ENCODE measurements at places on chromosomes 7 and 10. TPM values are rescaled to one million over a fixed set of nuclear protein-coding genes. Genes with fewer than 3 reads are reported as not detected.

DNA sequence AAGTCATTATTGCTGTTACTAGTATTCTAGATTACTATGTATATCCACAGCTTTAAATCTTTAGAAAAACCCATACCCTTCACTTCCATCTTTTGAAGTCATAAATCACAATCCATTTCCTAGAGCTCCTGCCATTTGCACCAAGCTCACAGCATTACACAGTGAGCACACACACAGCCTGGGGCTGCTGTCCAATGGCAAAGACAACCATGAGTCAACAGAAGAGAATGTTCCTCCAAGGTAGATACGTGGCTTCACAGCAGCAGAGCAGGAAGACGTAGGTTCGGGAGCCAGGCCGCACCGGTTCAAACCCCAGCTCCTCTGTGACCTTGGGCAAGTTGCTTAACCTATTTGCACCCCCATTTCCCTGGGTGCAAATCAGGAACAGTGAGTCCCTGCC is 234.6 kb downstream of the DIP2C start:
- H3K36me3 ChIP-seq, result no peaks in the 10 kb centered on the region
- no peak overlapping the region for H3K27ac ChIP-seq
- H3K4me1 ChIP-seq, result no peaks in the 10 kb centered on the region
- no peak overlapping the region for H3K4me3 ChIP-seq
- peak; percentile 53 for DNase-seq
- peaks cover 53% of the 10 kb centered on the region for H3K27me3 ChIP-seq

DNA sequence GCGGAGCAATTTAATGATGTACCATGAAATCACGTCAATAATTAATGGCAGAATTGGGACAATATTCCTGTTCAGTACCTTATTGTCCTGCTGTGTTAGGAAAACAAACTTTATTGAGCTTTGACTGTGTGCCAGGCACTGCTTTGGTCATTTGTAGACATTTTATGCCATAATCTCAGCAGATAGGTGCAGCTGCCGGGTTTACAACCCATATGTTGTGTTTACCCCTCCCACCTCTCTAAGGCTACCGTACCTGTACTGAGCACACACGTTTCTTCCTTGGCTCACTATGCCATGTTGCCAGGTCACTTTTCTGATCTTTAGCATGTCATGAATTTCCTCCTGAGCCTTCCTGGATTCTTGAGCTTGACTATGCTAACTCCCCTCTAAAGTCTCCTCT is 422.2 kb downstream of the PHTF2 start:
- H3K36me3 ChIP-seq, result no peaks in the 10 kb centered on the region
- DNase-seq, result no peak
- no peak overlapping the region for H3K27ac ChIP-seq
- no peaks in the 10 kb centered on the region for H3K4me1 ChIP-seq

The CDC123 gene
- 86.0 TPM for total RNA-seq

GRCh38 chr7:75836798-75837197 is 23.2 kb upstream of the CCL24 start:
- no peak overlapping the region for H3K4me3 ChIP-seq
- H3K27me3 ChIP-seq, result no peaks in the 10 kb centered on the region
- H3K4me1 ChIP-seq, result peaks cover under 1% of the 10 kb centered on the region
- no peaks in the 10 kb centered on the region for H3K36me3 ChIP-seq
- no peak for DNase-seq
- no peak overlapping the region for H3K27ac ChIP-seq

GRCh38 chr7:47991270-47991669 is 11.9 kb upstream of the HUS1 start:
- no peak for DNase-seq
- peaks cover 9% of the 10 kb centered on the region for H3K4me1 ChIP-seq
- H3K4me3 ChIP-seq, result peak overlapping the region; percentile 61
- no peaks in the 10 kb centered on the region for H3K36me3 ChIP-seq
- no peaks in the 10 kb centered on the region for H3K27me3 ChIP-seq

The FOXI2 gene
- not detected for total RNA-seq

GRCh38 chr10:112535531-112535951 is 88.5 kb downstream of the VTI1A start:
- H3K4me3 ChIP-seq, result no peak overlapping the region
- H3K27me3 ChIP-seq, result no peaks in the 10 kb centered on the region
- H3K27ac ChIP-seq, result no peak overlapping the region
- H3K36me3 ChIP-seq, result no peaks in the 10 kb centered on the region

The LRRD1 gene
- not detected for total RNA-seq

DNA sequence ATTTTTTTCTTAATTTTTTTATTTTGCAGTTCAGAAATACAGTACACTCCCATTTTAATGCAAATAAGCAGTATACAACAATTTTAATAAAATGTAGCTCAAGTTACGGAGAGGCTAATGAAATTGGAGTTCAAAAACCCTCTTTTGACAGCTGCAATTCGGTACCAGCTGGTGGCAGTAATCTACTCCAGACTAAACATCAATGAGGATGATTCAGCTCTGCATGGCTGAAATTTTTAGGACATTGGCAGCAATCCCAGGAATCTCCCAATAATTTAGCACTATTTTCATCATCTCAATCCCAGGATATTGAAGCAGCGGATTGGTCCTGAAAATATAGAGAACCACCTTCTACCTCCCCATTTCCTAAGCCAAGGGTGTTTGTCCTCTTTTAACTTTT is 278.8 kb downstream of the CACNA2D1 start:
- DNase-seq, result no peak
- H3K4me3 ChIP-seq, result no peak overlapping the region
- no peak overlapping the region for H3K27ac ChIP-seq
- H3K4me1 ChIP-seq, result no peaks in the 10 kb centered on the region

The TMEM178B gene
- total RNA-seq, result not detected

GRCh38 chr10:48445932-48446331 is 139.5 kb downstream of the MAPK8 start:
- H3K27me3 ChIP-seq, result no peaks in the 10 kb centered on the region
- no peak overlapping the region for H3K27ac ChIP-seq

DNA sequence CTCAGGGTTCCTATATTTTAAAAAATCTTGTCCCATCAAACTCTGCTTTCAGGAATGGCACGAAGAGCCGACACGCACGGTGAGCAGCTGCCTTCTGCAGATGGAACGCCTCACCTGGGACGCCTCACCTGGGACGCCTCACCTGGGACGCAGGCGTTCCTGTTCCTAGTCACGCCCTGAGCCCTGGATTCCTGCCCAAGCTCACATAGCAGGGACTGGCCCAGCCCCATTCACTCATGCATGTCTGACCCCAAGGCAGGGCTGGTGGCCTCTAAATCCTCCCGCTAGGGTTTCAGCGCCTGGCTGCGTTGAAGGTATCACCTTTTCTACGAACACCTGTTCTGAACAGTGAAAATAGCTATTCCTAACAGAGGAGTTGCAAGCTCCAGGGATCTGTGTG is 49.8 kb downstream of the CARD11 start:
- H3K27me3 ChIP-seq, result no peaks in the 10 kb centered on the region
- no peaks in the 10 kb centered on the region for H3K4me1 ChIP-seq
- no peaks in the 10 kb centered on the region for H3K36me3 ChIP-seq
- H3K27ac ChIP-seq, result no peak overlapping the region

The GARS1 gene
- 274 TPM for total RNA-seq

DNA sequence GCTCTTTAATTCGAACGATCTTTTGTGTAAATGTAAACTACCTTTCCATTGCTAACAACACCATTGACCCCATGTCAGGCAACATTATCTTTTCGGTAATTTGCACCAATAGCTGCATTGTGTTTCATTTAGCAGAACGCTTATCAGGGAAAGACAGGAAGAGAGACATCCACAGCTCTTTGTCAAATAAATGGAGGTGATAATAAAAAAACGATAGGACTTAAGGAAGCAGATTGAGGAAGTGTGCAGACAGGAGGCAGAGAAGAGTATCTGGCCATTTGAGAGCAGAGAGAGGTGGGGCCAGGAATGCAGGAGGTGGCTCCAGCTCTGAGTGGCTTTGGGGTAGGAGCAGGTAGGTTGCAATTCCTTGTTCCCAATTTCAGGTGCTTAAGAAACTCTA is 37.5 kb upstream of the ADARB2 start:
- no peak for DNase-seq
- H3K36me3 ChIP-seq, result no peaks in the 10 kb centered on the region
- no peak overlapping the region for H3K4me3 ChIP-seq
- peaks cover 29% of the 10 kb centered on the region for H3K27me3 ChIP-seq

The SERPINE1 gene
- total RNA-seq, result 45.8 TPM

GRCh38 chr7:149317986-149318672 is 56.1 kb downstream of the ZNF783 start:
- no peak overlapping the region for H3K27ac ChIP-seq
- H3K27me3 ChIP-seq, result no peaks in the 10 kb centered on the region
- DNase-seq, result no peak
- H3K4me3 ChIP-seq, result no peak overlapping the region

- no peaks in the 10 kb centered on the region for H3K27me3 ChIP-seq
- no peak for DNase-seq
- H3K4me3 ChIP-seq, result no peak overlapping the region
- peaks cover 15% of the 10 kb centered on the region for H3K4me1 ChIP-seq
- H3K36me3 ChIP-seq, result 0 out of 2 replicates have a peak, but pooled peaks cover 8% of the 10 kb centered on the region
Observed at GRCh38 chr10:63137306-63137705, 4.2 kb downstream of the NRBF2 start.

The MAT1A gene
- total RNA-seq, result not detected

DNA sequence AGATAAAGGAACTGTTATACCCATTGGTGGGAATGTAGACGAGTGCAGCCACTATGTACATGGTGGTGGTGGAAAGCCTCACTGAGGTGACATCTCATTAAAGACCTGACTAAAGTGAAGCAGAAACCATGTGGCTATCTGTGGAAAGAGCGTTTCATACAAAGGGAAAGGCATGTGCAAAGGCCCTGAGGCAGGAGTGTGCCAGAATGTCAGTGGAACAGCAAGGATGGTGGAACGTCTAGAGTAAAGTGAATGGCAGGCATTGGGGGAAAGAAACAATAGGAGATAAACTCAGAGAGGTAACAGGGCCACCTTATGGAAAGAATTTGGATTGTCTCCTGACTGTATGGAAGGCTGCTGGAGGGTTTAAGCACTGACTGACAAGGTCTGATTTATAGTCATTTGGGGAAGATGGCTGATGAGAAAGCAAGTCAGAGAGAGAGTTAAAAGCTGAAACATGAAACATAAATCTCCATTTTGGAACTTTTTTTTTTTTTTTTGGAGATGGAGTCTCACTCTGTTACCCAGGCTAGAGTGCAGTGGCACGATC is 245.7 kb downstream of the STK31 start:
- peak overlapping the region; percentile 44 for H3K27ac ChIP-seq
- H3K36me3 ChIP-seq, result no peaks in the 10 kb centered on the region
- H3K27me3 ChIP-seq, result no peaks in the 10 kb centered on the region

The UFSP1 gene
- total RNA-seq, result 2.8 TPM

- no peaks in the 10 kb centered on the region for H3K27me3 ChIP-seq
- peaks cover 30% of the 10 kb centered on the region for H3K4me1 ChIP-seq
- peak overlapping the region; percentile 87 for H3K27ac ChIP-seq
- DNase-seq, result peak; percentile 84
- no peaks in the 10 kb centered on the region for H3K36me3 ChIP-seq
Observed at GRCh38 chr10:31099664-31100063, 68.0 kb upstream of the ZNF438 start.

DNA sequence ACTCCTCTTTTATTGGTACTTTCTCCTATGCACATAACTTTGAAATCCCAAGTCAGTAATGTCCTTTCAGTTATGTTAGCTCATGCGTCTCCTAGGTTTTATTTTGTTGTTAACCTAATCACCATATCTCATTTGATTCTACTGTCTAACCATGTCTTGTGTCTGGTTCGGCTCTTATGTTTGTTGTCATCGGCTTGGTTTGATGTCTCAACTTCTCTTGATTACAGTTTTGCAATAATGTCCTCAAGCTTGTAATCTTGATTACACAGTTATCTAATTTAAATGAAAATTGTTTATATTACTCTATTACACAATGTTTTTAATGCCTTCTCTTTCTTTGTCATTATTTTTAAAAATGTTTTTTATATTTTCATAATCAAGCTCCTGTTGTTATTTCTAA is 35.9 kb upstream of the SEMA3A start:
- no peak overlapping the region for H3K4me3 ChIP-seq
- H3K27ac ChIP-seq, result no peak overlapping the region
- DNase-seq, result no peak
- H3K27me3 ChIP-seq, result no peaks in the 10 kb centered on the region
- H3K36me3 ChIP-seq, result no peaks in the 10 kb centered on the region

The CPXM2 gene
- total RNA-seq, result not detected

The CDK1 gene
- 94.4 TPM for total RNA-seq

DNA sequence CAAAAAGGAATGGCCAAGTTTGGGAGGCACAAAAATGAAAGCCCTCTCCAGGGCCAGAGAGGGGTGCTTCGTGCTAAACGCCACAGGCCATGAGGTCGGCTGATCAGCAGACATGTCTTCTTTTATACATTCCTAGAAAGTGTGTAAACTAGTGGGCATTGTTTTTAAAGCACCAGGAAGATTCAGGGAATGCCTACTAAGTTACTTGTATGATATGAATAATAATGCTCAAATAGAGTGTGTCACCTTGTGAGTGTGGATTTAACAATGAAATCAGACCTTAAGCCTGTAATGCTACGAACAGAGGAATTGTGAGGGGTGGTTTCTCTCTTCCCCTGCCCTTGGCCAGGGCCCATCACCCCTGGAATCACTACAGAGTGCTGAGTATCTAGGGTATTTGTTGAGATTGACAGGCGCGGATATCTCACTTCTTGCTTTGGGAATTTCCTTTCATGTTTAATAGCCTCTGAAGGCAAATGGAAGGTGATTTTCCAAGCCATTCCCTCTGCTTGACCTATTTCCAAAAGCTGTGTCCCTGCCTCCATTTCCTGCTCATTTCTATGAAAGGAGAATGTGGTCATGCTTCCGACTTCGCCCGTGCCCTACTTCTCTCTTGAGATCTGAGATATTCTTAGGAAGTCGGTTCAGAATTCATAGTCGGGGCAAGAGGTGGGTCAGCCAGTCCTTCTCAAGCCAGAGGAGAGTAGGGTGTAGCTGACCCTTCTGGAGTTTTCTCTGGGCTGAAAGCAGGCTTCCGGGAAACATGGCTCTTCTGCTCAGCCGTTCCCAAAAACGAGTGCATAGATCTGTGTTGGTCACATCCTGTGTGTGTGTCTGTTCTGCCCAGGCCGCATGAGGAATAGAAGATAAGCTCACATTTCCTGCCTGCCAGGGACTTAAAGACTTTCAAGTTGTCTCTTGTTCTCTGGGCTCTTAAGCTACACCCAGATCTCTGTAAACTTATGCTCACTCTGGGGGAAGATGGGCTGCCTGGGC is 167.8 kb upstream of the ITGB1 start:
- H3K36me3 ChIP-seq, result no peaks in the 10 kb centered on the region
- no peak for DNase-seq
- H3K4me1 ChIP-seq, result no peaks in the 10 kb centered on the region

DNA sequence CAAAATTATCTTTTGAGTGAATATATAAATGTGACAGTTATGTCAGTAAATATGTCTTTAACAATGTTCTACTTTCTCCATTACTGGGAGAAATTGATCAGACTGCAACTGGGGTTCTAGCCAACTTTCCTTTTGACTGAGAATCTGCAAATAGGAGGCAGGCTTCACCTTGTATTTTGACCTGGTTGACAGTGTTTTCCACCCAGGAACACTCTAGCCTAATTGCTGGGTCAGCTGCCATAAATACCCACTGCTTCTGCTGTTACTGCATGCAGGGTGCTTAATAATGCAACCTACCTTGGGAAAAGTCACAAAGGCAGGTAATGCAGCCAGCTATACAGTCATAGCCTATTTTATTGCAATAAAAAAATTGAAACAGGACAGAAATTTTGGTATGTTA is 319.0 kb downstream of the DGKB start:
- no peak overlapping the region for H3K4me3 ChIP-seq
- H3K27me3 ChIP-seq, result no peaks in the 10 kb centered on the region
- H3K27ac ChIP-seq, result no peak overlapping the region
- H3K4me1 ChIP-seq, result no peaks in the 10 kb centered on the region
